ENCODE measurements at places on chromosomes 2 and 18. TPM values are rescaled to one million over a fixed set of nuclear protein-coding genes. Genes with fewer than 3 reads are reported as not detected.

GRCh38 chr2:118197011-118197675, 108.9 kb downstream of the INSIG2 start:
- no peak for DNase-seq

The CLEC4F gene
- total RNA-seq, result not detected

DNA sequence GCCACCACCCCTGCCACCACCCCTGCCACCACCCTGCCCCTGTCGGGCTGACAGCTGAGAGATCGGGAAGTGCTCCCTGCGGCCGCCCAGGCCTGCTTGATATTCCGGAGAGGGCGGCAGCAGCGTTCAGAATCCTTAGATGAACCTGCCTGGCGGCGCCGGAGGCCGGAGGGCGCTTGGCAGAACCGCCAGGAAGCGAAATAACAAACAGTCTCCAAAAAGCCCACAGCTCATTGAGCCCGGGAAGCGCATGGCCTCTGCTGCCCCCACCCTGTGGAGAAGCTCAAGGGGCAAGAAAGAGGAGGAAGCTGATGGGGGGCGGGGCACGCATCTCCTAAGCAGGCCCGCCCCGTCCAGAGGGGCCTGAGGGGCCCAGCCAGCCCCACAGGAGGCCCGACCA, 92.2 kb upstream of the MBOAT2 start:
- no peak for DNase-seq

DNA sequence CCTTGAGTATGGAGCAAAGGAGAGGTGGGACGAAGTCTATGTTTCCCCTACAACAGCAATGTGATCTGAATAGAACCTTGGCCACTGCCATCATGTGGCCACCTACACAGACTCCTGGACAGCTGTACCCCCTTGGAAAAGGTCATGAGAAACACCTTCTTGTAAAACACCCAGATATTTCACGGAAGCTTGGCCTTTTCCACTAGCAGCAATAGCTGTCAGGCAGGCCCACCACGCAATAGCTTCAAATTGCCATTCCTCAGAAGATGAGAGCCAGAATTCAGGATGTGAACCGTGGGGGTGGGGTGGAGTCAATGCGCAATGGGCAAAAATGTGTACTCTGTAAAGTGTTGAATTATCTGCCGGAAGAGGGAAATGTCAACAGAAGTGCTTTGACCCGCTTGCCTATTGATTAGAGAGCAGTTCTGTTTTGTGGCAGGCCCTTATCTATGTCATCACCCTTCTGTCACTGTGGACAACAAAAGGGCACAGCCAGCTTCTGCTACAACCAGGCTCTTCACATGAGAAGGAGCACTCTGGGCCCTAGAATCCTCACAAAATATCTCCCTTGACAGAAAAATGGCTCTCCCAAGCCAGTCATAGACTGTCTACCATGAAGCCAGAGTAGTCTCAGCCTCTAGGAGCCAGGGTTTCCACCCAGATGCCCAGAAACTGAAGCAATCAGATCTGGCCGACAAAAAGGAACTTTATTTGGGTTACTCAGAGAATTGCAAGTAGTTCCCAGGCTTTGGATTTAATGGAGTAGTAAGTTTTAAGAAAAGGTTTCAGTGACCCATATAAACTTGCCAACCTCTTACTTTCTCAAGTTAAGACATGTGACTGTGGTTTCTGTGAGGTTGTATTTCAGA, 9.5 kb downstream of the INPP1 start:
- DNase-seq, result no peak

DNA sequence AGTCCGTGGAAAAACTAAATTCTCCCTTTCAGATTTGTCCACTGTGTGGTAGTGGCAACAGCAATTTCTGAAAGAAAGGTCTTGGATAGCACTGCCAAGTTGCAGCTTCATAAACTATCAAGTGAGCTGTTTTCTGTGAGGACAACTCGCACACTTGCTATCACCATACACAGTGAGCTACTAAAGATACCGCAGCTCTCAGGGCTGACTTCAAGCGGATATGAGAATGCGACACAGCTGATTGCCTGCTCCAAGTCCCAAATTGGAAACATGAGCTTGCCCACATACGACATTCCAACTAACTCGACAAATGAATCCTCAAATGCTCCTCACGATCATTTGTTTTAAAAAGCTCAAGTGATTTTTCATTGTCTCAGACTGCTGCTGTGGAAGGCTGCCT, 46.2 kb downstream of the E2F6 start:
- no peak for DNase-seq

- no peak for DNase-seq
Measured at GRCh38 chr18:54672846-54673475, 81.9 kb downstream of the DYNAP start.

DNA sequence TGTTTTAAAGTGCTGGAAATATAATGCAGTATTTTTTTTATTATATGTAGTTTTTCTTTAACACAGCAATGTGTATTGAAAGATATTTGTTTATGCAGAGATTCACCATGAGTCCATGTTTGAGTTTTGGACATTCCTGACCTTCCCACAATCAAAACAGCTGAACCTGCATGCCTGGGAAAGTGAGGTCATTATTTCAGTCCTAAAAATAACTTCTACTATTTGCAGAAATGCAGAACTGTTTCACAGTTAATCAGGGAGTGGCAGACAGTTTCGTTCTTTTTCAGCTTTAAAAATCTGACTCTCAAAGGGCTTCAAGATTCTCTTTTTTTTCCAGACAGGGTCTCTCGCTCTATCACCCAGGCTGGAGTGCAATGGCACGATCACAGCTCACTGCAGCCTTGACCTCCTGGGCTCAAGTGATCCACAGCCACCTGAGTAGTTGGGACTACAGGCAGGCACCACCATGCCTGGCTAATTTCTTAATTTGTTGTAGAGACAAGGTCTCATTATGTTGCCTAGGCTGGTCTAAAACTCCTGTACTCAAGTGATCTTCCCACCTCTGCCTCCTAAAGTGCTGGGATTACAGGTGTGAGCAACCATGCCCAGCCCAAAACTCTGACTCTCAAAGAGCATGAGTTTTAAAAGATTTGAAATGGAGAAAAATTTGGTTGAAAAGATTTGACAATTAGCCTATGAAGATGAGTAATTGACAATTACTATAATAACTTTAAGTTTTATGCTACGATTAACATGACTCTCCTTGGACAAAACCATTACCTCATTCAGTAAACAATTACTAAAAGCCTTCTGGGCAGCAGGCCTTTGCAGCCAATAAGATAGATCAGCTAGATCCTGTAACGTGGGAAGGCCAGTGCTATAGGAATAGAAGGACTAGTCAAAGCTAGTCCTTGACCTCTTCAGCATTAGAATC, 5.0 kb upstream of the MYL12B start:
- no peak for DNase-seq

DNA sequence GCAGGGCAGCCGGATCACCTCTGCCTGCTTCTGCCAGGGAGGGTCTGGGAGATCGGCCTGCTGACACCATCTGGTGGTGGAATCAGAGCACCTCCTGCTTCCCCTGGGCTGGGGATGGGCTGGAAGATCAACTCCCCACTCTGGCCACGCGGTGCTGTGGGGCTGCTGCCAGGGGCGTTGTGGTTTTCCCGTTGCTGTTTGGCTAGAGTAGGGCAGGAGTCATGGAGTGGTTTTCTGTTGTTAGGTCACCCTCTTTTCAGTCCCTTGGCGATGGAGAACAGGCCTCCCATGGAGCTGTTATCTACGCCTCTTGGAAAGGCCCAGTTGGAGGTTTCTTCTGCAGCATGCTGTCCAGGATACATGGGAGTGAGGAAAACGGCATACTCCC, 15.2 kb downstream of the BCL2L11 start:
- DNase-seq, result no peak

- DNase-seq, result no peak
Measured at GRCh38 chr2:150909613-150910012, 352.1 kb downstream of the RBM43 start.

DNA sequence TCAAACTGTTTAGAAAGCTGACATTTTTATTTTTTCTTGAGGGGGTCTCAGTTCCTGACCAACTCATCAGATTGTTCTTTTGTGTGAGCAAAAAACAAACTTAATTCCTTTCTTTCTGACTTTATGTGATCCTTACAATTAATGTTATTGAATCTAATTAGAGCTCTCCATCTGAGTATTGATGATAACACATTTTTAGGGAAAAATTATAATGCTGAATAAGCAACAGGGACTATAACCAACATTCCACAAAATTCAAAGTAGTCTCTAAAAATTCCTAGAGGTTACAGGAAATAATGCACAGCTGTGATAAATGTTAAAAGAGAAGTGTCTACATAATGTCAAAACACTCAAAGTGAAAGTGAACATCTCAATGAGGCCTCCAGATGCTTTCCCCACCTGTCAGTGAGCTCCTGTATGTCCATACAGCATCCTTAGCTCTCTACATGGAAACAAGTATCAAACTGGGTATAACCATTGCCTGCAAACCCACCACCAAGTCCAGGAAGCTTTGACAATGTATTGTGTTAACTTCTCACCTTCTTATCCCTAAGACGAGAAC, 786.0 kb upstream of the SLC39A10 start:
- DNase-seq, result no peak

GRCh38 chr2:3631851-3632659, 25.9 kb upstream of the ALLC start:
- no peak for DNase-seq

DNA sequence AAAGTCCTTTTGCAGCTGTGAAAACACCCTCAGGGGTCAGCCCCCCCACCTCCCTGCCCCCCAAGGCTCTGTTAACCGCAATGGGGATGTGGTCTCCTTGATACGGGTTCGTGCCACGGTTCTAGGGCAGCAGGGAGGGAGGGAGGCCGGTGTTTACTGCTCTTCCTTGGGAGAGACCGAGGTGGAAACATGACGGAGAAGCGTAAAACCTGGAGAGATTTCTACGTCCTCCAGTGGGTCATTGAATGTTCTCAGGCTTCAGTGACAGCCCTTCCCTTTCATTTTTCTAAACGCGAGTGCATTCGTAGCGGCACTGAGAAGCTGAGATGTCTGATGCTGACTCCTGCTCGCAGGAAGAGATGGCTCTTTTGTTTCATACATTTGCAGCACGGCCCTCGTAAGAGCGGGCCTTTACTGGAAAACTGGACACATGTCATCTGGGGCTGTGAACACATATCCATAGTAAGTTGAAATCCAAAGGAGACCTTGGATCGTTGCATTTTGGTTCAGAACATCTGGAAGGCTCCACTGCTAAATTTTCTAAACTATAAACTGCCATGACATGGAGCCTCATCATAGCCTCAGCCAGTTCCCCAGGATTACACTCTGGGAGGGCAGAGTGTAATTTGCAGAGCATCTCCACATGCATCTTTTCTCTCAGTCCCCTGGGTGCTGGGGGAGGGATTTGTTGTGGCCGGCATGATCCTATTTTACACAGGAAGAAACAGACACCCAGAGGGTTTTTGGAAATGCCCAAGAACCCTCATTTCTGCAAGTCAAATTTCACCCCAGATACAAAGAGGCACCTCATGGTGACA, 40.6 kb upstream of the HDAC4 start:
- DNase-seq, result peak; percentile 56

DNA sequence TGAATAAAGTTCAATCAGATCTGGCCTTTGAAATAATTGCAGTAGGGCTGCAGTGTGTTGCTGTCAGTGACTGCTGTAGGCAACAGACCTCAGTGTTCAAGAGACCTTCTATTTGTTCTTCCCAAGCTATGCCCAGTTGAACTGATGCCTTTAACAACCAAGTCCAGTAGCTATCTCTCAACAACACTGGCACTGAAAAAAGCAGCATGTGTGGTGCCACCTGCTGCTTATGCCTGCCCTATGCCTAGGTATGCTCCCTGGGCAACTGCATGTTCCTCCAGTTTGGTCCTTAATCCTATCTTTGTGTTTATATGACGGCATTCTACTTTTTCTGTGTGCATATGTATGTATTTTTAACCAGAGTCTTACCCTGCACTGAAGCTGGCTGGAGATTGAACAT, 523.9 kb upstream of the MEX3C start:
- DNase-seq, result no peak

DNA sequence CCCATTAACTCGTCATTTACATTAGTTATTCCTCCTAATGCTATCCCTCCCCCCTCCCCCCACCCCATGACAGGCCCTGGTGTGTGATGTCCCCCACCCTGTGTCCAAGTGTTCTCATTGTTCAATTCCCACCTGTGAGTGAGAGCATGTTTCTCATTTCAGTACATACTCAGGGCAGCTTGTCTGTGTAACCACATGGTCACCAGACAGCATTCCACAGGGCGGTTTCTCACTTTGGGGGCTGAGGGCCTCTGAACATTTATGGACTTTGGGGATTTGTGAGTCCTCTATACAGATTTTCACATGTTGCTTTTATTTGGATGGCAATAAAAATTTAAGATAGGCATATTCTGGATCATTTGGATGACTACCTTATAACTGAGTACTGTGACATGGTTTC, 84.0 kb downstream of the LYPD6B start:
- DNase-seq, result no peak

DNA sequence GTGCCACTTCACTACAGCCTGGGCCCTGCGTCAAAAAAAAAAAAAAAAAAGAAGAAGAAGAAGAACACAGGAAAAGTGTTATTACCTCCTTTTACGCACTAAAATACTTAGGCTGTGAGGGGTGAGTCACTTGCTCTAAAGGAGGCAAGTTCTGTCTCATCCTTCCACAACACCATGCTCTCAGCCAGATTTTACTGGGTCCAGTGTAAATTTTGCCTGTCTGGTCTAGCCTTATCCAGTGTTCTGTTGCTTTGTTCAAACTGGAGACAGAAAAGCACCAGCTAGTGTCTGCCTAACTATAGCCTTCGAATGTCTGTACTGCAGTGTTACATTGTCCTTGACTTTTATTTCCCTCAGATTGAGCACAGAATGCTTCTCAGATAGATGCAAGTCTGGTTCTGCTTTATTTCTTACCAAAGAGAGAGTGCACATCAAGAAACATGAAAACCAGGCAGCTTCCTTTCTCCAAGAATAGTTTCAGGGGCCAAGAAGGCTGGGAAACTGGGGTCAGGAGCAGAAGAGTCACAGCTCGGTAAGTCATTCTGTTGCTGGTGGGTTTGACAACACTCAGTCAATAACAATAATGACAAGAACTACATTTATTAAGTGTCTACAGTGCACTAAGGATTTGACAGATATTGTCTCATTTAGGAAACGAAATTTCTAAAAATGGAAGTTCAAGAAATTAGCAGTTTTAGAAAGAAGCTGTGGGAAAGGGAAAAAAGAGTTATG, 3.1 kb upstream of the MSGN1 start:
- no peak for DNase-seq

- peak; percentile 62 for DNase-seq
Measured at GRCh38 chr2:197130318-197130717, 180.3 kb downstream of the ANKRD44 start.

DNA sequence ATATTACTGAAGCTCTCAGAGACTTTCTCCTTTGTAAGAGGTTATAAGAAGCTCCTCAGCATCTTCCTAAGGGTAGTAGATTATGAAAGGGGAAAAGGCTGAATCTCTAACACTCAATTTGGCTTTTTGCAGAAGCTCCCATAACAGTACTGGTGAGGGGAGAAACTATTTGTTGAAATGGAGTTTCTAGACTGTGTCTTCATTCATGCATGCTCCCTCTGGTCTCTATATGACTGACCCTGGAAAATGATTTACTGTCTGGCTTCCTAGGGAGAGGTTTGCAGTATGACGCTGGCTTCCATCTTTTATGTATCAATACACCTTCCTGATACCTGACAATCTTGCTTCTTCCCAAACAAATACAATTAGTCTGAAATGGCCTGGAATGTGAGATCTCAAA, 63.9 kb downstream of the LDAH start:
- DNase-seq, result no peak

All from CD8-positive, alpha-beta memory T cell (primary cell).